Effector CD8-positive, alpha-beta T cell (primary cell): ENCODE measurements at places on chromosomes 5 and 9.

DNA sequence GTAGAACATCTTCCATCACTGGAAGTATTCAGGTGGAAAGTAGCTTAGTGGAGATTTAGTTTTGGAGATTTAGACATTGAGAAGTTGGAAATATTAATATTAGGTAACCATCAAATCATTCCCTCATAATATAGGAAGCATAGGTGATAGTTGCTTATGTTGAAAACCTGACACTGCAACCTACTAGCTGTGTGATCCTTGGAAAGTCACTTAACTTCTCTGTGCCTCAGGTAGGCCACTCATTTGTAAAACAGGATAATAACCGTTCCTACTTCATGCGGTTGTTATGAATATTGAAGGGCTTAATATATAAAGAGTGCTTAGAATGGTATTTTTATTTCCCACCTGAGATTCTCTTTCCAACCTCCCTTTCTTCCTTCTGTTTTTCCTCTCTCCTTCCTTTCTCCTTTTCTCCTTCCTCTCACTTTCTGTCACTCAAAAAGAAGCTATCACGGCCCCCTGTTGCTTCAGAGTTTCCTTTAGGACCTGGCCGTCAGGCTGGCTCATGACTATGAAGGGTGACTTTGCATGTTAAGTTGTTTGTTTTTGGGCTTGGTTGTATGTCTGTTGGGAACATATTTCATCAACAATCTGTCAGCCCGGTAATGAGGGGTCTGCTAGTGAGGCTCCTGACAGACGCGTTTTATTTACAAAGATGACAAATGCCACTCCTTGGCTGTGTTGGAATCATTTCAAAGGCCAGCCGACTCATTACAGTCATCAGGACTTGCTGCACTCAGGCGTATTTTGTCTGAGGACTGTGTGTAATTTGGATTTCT is 31.0 kb downstream of the DOCK2 start:
- DNase-seq: no peak

GRCh38 chr5:53481887-53482716 is 1.7 kb downstream of the FST start:
- peak; percentile 7 for DNase-seq

GRCh38 chr5:69138766-69139165 is 28.2 kb upstream of the CCNB1 start:
- DNase-seq: no peak

DNA sequence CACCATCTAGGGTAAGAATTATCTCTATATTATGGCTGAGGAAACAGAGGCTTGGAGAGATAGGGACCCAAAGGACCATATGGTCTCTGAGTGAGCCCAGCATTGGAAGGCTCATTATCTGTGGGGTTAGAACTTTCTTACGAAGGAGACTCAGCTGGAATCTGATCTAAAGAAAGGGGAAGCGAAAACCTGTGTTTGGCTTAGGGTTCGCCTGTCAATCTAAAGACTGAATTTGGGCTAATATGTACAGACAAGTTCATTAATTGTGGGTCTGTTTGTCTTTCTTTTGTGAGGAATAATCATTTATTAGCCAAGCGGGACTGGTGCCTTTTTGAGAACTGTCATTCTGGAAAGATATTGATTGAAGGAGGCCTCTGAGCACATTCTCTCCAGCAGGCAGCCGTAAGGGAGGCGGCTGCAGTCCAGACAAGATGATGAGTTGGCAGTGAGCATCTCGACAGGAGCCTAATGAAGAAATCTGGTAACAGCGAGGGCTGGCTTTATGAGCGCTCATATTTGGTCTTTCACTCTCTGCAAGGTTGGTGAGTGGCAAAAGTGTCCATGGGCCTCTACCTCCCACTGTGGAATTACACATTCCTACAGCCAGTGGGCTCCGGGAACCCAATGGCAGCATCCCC is 104.2 kb upstream of the GPR151 start:
- no peak for DNase-seq

DNA sequence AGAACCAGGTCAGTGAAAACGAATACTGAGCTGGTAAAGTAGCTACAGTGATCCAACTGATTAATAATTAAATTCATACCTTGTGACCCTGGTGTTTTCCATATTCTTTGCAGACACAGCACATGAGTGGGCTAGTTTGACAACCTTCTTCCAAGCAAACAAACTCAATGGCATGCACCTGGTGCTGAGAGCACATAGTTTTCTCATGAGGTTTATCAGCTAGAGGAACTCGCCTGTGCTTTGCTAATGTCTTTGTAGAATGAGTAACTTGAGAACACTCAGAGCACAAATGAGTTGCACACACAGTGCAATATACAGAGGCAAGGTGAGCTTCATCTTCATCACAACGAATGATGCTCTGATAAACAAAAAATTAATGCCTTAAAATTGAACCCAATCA is 12.6 kb downstream of the TRIM23 start:
- DNase-seq: no peak

GRCh38 chr5:136145030-136145429 is 12.4 kb downstream of the SMAD5 start:
- no peak for DNase-seq

DNA sequence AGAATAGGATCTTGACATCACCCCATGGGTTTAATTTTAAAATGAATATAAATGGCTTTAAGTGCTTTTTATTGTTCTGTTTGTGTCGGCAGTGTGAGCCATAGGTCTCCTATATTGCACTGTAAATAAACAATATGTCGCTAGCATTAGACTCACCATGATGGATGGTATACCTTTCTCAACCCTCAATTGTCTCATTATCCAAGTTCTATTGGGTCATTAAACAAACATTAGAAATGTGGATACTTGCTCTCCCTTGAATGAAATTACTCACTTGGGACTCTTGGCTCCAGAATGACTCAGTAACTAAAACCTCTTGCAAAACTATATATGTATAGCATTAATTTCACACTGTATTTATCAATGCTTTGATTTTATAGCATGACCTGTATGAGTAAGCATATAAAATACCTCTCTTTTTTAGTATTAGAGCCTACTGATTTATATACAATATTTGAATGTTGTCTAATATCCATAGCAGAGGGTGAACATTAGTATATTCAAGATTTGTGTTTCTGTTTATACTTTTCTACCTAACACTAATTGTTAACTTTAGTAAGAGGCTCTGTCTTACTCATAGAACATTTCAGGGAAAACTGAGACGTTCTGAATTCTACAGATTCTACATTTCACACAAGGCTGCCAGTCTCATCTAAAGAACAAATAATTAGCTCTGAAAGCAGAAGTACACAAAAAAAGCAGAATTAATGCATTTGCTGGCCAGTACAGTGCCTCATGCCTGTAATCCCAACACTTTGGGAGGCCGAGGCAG is 303.8 kb upstream of the PRR16 start:
- no peak for DNase-seq

DNA sequence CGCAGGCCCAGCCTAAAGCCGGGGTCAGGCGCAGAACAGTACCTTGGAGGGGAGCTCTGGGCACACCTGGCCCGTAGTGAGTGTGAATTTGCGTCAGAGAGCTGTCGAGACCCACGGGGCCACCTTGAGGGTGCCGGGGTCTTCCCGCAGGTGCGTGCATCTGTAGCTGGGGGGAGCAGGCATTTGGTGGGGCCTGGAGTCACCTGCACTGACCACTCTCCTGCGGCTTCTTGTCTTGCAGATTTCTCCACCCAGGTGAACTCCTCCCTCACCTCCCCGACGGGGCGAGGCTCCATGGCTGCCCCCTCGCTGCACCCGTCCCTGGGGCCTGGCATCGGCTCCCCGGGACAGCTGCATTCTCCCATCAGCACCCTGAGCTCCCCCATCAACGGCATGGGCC is 75.1 kb downstream of the RXRA start:
- DNase-seq: no peak

- DNase-seq: no peak
Measured at GRCh38 chr5:122321921-122322320, 9.9 kb downstream of the SNCAIP start.

GRCh38 chr5:157494178-157494832 is 34.3 kb downstream of the NIPAL4 start:
- DNase-seq: no peak

- no peak for DNase-seq
Measured at GRCh38 chr9:137052998-137053943, 590 bp downstream of the ENTPD2 start.

- DNase-seq: no peak
Measured at GRCh38 chr5:127298036-127298429, 7.4 kb downstream of the MEGF10 start.

- no peak for DNase-seq
Measured at GRCh38 chr5:68369457-68370125, 154.0 kb downstream of the PIK3R1 start.

GRCh38 chr5:52448111-52448510 is 339.6 kb upstream of the ITGA1 start:
- DNase-seq: no peak

DNA sequence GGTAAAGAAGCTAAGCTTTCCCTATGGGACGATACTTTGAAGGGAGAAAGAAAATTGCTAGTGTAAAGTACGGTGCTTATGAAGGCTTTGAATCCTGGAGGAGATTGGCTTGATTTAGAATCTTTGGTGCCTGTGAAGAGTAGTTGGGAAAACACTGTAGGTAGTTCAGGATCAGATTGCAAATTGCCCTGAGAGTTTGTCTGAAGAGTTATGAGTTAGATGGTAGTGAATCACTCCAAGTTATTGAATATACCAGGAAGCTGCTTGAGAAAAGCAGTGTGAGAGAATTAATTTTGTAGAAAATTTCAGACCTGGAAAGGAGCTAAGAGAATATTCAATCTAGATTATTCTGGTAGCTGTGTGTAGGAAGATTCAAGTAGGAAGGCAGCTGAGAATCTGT is 11.5 kb downstream of the MAN2A1 start:
- DNase-seq: no peak

- DNase-seq: no peak
Measured at GRCh38 chr9:16627521-16627920, 242.9 kb downstream of the BNC2 start.

DNA sequence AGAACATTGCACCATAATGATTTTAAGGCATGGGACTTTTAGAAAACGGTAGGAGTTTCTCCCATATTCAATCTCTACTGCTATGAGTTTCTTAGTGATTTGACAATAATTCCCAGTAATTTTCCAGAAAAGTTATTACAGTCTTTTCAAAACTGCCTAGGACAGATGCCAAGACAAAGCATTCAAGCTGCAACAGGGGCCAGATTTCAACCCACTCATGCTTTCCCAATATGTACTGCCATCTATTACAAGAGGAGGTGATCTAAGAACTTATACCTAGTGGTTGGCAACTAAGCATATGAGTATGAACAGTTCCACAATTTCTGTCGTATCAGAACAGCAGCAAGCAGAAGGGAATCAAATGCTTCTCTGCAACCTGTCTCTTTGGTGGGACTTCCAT is 95.1 kb upstream of the TMED7 start:
- no peak for DNase-seq

GRCh38 chr5:164376843-164377242 is 871.4 kb downstream of the MAT2B start:
- DNase-seq: no peak

DNA sequence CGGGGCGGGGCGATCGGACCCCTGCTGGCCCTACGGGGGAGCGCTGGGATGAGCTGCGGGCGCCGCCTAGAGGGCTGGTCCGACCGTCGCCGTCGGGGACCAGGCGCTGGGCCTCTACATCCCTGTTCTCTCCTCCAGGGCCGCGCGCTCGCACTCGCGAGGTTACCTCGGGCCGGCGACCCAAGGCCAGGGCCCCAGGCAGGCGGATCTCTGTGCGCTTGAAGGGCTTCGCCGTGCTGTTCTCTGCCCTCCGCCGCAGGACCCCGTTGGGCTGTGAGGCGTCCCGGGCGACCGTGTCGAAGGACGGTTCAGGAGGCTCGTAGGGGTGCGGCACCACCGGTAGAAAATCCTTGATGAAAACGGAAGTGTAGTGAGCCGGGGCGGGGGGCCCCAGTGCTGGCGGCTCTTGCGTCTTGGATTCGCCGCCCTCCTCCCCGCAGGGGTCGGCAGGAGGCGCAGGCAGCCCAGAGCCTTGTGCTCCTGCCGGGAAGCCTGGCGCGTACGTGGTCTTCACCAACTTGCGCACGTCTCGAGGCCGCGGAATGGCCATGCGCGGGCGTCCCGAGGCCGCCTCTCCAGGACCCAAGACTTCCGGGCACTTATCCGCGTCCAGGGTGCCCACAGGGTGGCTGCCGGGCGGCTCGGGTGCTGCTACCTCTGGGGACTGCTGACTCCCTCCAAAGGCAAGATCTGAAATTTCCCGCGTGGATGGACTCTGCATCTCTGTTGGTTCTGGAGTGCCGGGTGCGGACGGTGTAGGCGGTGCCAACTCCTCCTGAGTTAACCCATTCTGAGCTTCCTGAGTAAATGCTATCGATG is 2.0 kb downstream of the PROB1 start:
- peak; percentile 56 for DNase-seq

- DNase-seq: no peak
Measured at GRCh38 chr5:115396688-115397087, 100.2 kb upstream of the CCDC112 start.

DNA sequence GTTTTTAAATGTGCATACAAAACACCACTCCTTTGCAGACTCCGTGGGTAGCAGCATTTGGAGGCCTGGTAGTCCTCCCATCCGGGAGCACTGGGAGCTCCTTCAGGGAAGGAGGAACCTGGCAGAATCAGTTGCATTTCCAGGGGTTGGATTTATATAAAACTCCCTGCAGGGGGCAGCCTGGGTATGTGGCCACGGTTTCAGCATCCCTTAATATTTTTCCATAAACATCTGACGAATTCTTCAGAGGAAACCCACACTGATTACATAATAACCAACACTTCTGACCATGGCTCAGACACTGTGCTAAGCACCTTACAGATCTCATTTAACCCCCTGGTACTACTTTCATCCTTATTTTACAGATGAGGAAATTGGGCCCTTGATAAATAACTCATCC is 6.1 kb upstream of the AFAP1L1 start:
- no peak for DNase-seq

- DNase-seq: no peak
Measured at GRCh38 chr5:149623473-149623872, 42.2 kb downstream of the ARHGEF37 start.

GRCh38 chr5:158869092-158869491 is 230.6 kb downstream of the EBF1 start:
- DNase-seq: no peak

DNA sequence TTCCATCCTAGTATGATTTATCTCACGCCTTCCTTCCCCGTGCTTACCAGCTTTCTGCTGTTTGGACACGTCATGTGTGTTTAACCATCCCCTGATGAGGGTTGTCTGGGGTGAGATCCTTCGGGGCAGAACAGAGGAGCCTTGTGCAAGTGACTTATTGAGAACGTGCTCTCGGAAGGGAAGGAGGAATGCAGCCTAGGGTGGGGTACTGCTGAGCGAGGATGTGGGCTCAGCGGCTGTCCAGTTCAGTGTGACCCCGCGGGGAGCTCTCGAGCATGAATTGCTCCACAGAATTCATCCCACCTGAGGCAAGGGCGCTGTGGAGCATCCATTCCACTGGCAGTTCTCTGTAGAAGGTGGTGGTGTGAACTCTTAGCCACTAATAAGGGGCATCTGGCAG is 4.0 kb downstream of the MYOZ3 start:
- no peak for DNase-seq

- DNase-seq: no peak
Measured at GRCh38 chr9:24776226-24776625, 230.5 kb upstream of the IZUMO3 start.

DNA sequence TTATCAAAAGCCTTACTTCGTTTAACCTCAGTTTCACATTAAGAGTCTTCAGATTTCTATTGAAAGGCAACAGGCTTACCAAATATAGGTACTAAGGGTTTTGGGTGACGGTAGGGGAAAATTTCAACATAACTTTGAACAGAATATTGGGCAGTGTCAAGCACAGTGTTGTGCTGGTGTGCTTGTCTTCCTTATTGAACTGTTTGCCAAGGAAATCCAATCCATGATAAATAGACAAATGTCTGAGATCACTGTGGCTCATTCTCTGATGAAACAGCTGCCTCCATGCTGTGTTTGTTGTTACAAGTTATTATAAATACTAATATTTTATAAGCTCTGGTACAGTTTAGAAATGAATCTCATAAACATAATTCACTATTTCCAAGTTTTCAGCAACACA is 730.1 kb downstream of the NR2F1-AS1 start:
- DNase-seq: no peak
